ENCODE measurements at places on chromosomes 4 and X.

GRCh38 chrX:110317061-110317819, 645 bp downstream of the AMMECR1 start:
- DNase-seq: no peak

- DNase-seq: no peak
Observed at GRCh38 chr4:140839888-140840790, 84.0 kb upstream of the TBC1D9 start.

- DNase-seq: peak; percentile 60
Observed at GRCh38 chr4:151771664-151772063, 10.9 kb upstream of the GATB start.

DNA sequence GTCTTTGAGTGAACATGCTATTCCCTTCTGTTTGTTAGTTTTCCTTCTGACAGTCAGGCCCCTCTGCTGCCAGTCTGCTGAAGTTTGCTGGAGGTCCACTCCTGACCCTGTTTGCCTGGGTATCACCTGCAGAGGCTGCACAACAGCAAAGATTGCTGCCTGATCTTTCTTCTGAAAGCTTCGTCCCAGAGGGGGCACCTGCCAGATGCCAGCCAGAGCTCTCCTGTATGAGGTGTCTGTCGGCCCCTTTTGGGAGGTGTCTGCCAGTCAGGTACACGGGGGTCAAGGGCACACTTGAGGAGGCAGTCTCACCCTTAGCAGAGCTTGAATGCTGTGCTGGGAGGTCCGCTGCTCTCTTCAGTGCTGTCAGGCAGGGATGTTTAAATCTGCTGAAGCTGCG, 456.9 kb upstream of the HTR2C start:
- DNase-seq: no peak

GRCh38 chr4:13504374-13504773, 20.2 kb upstream of the RAB28 start:
- DNase-seq: no peak

GRCh38 chr4:176843710-176844109, 51.0 kb upstream of the VEGFC start:
- DNase-seq: no peak

GRCh38 chrX:12579311-12579710, 211.9 kb upstream of the PRPS2 start:
- no peak for DNase-seq

- DNase-seq: no peak
Observed at GRCh38 chr4:69995526-69996016, at the start of gene STATH. TSS of gene STATH (plus strand) at chr4:69995966. CDS start at chr4:69998438, 2,472 bp downstream.

DNA sequence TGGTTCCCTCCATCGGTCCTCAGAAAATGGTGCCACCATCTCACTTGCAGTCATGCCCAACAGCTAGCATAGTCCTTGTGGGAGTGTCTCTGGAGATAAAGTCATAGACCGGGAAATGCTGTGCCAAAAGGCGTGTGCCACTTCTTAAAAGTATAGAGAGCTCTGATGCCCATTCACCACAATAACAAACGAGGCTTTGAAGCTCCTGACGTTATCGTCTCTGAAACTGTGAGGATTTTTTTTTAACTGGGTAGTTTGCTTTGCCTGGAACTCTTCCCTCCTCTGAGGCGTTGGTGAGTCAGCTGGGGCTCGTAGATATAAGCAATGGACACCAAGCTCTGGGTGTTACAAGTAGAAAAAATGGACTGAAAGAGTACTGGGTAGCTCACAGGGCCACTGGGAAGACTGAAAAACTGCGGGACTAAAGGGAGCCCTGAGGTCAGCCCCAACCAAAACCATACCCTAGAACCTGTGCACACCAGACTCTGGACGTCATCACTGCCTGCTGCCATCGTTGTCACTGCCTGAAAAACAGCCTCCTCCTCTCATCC, 89.4 kb upstream of the TRIM2 start:
- no peak for DNase-seq

- DNase-seq: no peak
Observed at GRCh38 chr4:69549651-69550050, 53.9 kb upstream of the UGT2B4 start.

DNA sequence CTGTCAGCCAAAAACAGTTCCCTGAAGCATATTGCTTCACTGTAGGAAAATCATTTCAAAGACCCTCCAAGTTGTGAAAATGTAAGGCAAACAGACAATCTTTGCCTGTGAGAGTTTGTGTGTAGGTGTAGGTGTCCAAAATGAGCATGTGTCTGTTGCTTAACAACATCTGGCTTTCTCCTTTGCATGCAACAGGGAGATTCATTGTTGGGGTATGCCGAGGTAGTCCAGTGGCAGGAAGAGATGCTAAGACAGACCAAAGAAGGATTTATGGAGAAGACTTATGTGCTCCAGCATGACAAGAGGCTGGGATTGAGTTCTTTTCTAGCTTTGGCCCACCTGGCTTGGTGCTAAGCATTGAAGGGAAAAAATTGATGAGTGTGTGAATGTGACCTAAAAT, 29.8 kb upstream of the SMAD1 start:
- no peak for DNase-seq

DNA sequence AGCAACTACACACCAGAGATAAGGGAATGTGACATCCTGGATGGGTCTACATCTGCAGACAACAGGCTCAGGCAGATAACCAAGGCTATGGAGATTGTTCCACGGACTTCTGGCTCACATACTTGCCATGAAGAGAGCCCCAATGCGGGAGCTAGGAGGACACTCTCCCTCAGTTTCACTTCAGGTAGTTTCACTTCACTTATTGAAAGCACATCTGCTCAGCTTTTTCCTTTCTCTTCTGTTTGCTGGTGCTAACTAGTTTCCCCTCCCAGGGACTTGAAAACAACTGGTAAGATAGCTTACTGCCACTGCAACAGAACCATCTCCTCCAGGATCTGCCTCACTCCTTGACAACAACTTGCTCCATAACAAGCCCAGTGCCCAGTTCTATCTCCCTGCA, 1.4 kb upstream of the CT47C1 start:
- DNase-seq: no peak

- peak; percentile 25 for DNase-seq
Observed at GRCh38 chr4:13705521-13706041, 78.1 kb upstream of the BOD1L1 start.

- peak; percentile 23 for DNase-seq
Observed at GRCh38 chr4:74640111-74640903, 154.0 kb downstream of the BTC start.

DNA sequence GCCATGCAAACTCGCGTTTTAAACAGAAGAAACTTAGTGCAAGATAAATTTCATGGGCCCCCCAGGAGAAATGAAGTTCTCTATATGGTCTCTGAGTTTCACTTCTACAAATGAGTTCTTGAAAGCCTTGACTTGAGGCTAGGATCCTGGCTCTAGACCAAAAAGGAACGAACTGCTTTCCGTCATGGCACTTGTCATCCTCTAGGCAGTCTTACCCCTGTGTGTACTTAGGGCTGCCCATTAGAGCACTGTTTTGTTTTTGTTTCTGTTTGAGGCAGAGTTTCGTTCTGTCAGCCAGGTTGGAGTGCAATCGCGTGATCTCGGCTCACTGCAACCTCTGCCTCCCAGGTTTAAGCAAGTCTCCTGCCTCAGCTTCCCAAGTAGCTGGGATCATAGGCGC, 29.0 kb downstream of the RNF4 start:
- DNase-seq: no peak

DNA sequence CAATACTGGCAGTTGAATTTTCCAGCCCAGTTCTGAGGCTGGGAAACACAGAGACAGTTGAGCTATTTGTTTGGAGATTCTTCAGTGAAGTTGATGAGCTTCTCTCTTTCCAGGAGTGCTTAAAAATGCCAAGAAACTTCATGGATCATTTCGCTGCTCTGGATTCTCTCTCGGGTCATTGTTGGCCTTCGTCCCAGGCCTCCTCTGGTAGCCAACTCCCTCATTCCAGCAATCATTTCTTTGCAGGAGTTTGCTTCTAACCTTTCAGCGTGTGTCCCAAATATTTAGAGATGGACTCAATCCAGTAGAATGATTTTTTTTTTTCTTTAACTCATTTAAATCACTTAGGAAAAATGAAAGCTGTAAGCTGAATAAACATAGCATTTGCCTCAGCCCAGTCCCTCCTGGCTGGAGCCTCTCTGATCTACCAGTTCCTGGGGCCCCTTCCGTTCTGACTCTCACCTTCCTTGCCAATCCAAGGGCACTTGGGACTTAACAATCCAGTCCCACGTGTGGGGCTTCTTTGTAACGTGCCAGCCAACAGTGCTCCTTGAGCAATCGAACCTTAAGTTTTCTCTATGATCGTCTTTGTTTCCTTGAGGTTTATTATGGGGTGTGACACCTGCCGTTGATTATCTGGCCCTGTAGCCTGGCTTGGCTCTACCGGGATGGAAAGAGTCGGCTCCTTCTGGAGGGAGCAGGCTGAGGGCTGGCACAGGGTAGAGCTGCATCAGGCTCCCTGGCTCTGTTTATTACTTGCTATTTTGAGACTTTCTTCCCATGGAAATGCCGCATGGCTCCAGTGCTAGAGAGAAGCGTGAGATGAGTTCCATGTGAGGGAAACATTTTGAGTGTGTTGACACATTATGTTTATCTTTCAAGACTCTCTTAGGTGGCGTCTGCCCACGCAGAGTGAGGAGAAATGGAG, 80.4 kb upstream of the GPC4 start:
- no peak for DNase-seq

GRCh38 chrX:99782516-99783040, 627.5 kb downstream of the PCDH19 start:
- no peak for DNase-seq

GRCh38 chr4:176790398-176790797, 2.3 kb downstream of the VEGFC start:
- DNase-seq: no peak

GRCh38 chr4:94395562-94395961, 52.9 kb upstream of the HPGDS start:
- DNase-seq: no peak

GRCh38 chrX:129980001-129980401, 2.4 kb upstream of the BCORL1 start:
- no peak for DNase-seq

- no peak for DNase-seq
Observed at GRCh38 chrX:4627414-4627813, 914.0 kb upstream of the PRKX start.

DNA sequence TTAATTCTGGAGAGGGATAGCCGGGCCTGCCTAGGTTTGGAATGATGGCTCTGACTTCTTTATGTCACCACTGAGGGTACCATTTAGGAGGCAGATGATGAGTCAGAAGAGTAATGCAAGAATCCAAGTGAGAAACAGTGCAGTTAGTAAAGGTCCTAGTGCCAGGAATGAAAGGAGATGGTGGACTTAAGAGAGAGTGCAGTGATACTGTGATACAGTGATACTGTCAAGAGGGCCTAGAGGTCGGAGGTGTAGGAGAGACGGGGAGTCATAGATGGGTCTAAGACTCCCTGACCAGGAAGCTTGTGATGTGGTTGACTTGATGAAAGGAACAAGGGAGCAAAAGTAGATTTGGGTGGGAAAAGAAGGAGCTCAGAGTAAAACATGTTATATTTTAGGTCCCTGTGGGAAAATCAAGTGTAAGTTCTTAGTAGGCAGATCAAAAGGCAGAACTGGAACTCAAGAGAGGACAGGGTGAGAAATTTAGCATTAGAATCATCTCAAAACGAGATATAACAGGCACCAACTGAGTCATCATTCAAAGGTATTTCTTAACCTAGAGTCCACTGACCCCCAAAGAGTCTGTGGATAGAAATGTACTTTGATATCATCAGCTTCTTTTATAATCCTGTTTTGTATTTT, 85.0 kb downstream of the NFKB1 start:
- DNase-seq: no peak

- no peak for DNase-seq
Observed at GRCh38 chr4:143184217-143184502, 557 bp upstream of the USP38 start.

- DNase-seq: no peak
Observed at GRCh38 chr4:174592256-174592984, 70.1 kb upstream of the HPGD start.

GRCh38 chr4:69054578-69055200, 41.6 kb upstream of the UGT2B7 start:
- DNase-seq: no peak

DNA sequence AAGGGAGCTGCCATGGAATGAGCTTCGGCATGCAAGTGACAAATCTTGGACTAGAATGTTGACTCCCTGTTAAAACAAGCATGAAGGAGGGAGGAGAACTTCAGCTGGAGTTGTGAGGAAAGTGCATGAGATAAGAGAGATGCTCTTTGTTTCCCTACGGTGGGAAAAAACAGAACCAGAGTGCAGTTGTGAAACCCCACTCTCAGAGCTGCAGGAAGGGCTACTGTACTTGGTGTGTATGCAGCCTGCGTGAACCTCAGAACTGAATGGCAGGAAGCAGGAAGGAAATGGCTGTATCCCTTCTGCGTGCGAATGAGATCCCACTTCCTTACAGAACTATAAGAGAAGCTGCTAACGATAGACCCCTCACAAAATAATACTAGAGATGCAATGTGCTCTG, 57.2 kb downstream of the EGF start:
- no peak for DNase-seq

DNA sequence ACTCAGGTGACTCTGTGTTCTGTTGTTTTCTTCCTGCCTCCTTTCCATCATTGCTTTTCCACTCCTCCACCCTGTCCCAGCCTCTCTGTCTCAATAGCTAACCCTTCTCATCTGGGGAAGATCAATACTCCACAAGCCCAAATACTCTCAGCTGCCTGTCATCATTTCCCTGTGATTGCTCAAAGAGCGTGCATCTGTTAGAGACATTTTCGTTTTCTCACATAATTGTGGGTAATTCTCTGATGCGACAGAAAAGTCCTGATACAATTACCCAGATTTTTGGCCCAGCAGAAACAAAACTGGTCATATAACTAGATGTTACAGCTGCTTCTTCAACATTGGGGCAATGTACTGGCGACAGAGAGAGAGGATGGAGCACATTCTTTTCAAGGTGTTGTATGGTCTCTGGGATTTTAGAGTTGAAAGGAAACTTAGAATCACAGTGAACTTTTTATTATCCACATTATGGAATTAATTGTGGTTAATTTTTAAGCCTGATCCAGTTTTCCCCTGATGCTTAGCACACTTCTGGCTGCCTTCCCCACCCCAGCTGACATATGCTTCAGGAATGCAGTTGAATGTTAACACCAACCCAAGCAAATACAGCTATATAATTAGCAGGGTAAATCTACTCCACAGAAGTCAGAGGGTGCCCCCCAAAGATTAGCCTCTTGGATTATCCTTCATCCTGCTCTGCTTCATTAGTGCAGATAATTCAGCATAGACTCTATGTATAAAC, 171.4 kb upstream of the ANXA3 start:
- DNase-seq: no peak

All from renal cortex interstitium (tissue), 15 donors.